ENCODE measurements at places on chromosomes 16 and 17. TPM values are rescaled to one million over a fixed set of nuclear protein-coding genes. Genes with fewer than 3 reads are reported as not detected.

CORO1A gene
- polyA plus RNA-seq, result 1,353 TPM

TMEM235 gene
- polyA plus RNA-seq, result not detected

CCNF gene
- polyA plus RNA-seq, result 5.6 TPM

RSPRY1 gene
- polyA plus RNA-seq, result 38.2 TPM

ZFP3 gene
- polyA plus RNA-seq, result 1.4 TPM

C16orf89 gene
- not detected for polyA plus RNA-seq

RAB40C gene
- 14.7 TPM for polyA plus RNA-seq

KRTAP2-3 gene
- polyA plus RNA-seq, result not detected

RAPGEFL1 gene
- 0.69 TPM for polyA plus RNA-seq

ARL5C gene
- polyA plus RNA-seq, result not detected

ITGAD gene
- polyA plus RNA-seq, result not detected

TPPP3 gene
- not detected for polyA plus RNA-seq

SOST gene
- polyA plus RNA-seq, result not detected

HEATR9 gene
- polyA plus RNA-seq, result not detected

TSPAN10 gene
- polyA plus RNA-seq, result 0.36 TPM

GNGT2 gene
- polyA plus RNA-seq, result 10.3 TPM

EVPLL gene
- not detected for polyA plus RNA-seq

WFIKKN2 gene
- polyA plus RNA-seq, result not detected

SHISA9 gene
- polyA plus RNA-seq, result not detected

UBFD1 gene
- polyA plus RNA-seq, result 12.4 TPM

NAGS gene
- 0.64 TPM for polyA plus RNA-seq

ZMYND15 gene
- polyA plus RNA-seq, result not detected

UNC13D gene
- 42.0 TPM for polyA plus RNA-seq

TNFRSF17 gene
- polyA plus RNA-seq, result 83.0 TPM

FBXL16 gene
- 4.4 TPM for polyA plus RNA-seq

HS3ST3A1 gene
- 0.44 TPM for polyA plus RNA-seq

KRTAP3-2 gene
- not detected for polyA plus RNA-seq

B4GALNT2 gene
- polyA plus RNA-seq, result not detected

SPIRE2 gene
- polyA plus RNA-seq, result 0.19 TPM

SLC5A11 gene
- 0.13 TPM for polyA plus RNA-seq

NACA2 gene
- not detected for polyA plus RNA-seq

CDK5R1 gene
- polyA plus RNA-seq, result 3.8 TPM

STH gene
- polyA plus RNA-seq, result not detected

DCAF7 gene
- 72.0 TPM for polyA plus RNA-seq

WDR45B gene
- 32.1 TPM for polyA plus RNA-seq

SDK2 gene
- 3.3 TPM for polyA plus RNA-seq

SCIMP gene
- 325 TPM for polyA plus RNA-seq

EPN2 gene
- polyA plus RNA-seq, result 16.4 TPM

CRISPLD2 gene
- not detected for polyA plus RNA-seq

MED9 gene
- 18.1 TPM for polyA plus RNA-seq

C17orf78 gene
- polyA plus RNA-seq, result not detected

ARHGDIG gene
- polyA plus RNA-seq, result not detected

KRT28 gene
- polyA plus RNA-seq, result not detected

TP53TG3B gene
- polyA plus RNA-seq, result not detected

CCL7 gene
- polyA plus RNA-seq, result not detected

Data from IgD-negative memory B cell (primary cell).